Astrocyte (in vitro differentiated cells and primary cell): ENCODE measurements at places on chromosomes 5 and 9. TPM values are rescaled to one million over a fixed set of nuclear protein-coding genes. Genes with fewer than 3 reads are reported as not detected.

DNAJC21 gene
- 58.9 and 66.4 TPM in 2 replicates for total RNA-seq

GRCh38 chr9:83630938-83631457 lies 8.1 kb downstream of the IDNK start:
- DNase-seq: peak; percentile 8

DNA sequence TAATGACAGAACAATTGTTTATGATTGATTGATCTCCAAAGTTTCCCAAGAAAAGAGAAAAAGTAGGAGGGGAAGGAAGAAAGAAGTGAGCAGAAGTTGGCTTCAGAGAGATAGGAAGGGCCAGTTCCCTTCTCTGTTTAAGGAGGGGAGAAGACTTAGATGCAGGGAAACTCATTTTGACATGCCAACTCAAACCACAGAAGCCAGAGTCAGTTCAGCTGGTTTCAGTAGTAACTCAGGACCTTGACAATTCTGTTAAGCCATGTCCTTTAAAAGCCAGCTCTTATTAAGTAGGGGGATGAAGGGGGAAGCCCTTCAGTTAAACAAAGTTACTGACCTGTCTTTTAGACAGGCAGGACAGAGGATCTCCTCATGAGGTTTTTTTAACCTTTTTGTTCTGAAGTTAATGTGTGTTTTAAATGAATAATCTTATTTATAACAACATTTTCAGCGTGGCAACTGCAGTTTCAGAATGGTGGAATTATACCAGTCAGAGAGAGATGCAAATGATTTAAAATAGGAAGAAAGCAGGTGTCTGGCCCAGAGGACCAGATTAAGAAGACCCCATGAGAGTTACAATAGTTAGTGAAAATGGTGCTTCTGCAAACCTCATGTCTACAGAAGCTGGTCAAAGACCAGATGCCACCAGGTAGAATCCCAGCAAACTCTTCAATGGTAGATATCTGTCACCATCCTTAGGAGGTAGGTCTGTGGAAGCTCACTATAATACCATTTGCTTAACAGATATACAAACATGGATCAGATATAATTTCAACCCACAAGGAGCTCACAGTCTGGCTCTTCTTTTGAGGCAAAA lies 29.3 kb upstream of the ABL1 start:
- DNase-seq: no peak

DNA sequence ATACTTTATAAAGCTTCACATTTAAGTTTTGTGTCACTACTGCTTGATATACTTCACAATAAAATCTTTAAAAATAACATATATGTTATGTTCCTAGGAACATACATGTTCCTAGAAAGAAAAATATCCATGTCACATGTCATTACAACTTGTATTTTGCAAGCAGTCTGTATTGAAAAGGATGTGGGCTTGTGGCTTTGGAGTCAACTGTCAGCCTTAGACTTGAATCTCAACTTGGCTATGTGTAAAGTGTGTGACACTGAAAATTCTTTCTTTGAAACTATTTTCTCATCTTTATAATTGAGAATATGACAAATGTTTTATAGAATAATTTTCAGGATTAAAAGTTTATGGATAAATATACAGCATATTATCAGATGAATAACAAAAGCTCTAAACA lies 273.1 kb downstream of the KIAA0825 start:
- no peak for DNase-seq
